Mesenteric fat pad (tissue), 1 donor: ENCODE measurements at places on chromosomes 2 and 18. TPM values are rescaled to one million over a fixed set of nuclear protein-coding genes. Genes with fewer than 3 reads are reported as not detected.

EVA1A gene
- 0.71 TPM for total RNA-seq

PRSS56 gene
- total RNA-seq: not detected

NPAS2 gene
- 32.1 TPM for total RNA-seq

UGT1A4 gene
- total RNA-seq: not detected

CCDC68 gene
- total RNA-seq: 6.0 TPM

TGFA gene
- 2.2 TPM for total RNA-seq

TLX2 gene
- total RNA-seq: not detected

PARD3B gene
- total RNA-seq: 29.4 TPM

TDRD15 gene
- total RNA-seq: 0.06 TPM

SEPTIN10 gene
- total RNA-seq: 97.2 TPM

CNDP1 gene
- not detected for total RNA-seq

FAM237A gene
- total RNA-seq: not detected

POTEI gene
- not detected for total RNA-seq

UGT1A3 gene
- total RNA-seq: not detected

QPCT gene
- total RNA-seq: 5.6 TPM

ALPP gene
- not detected for total RNA-seq

ACADL gene
- total RNA-seq: 10.9 TPM

RUFY4 gene
- total RNA-seq: 0.42 TPM

CD8B2 gene
- not detected for total RNA-seq

CFAP210 gene
- not detected for total RNA-seq

MORN2 gene
- total RNA-seq: 15.2 TPM

CYB5A gene
- total RNA-seq: 353 TPM

AGAP1 gene
- 26.5 TPM for total RNA-seq

GALNT3 gene
- total RNA-seq: 1.1 TPM

PARD6G gene
- 3.6 TPM for total RNA-seq

EHD3 gene
- 2.4 TPM for total RNA-seq

KCNIP3 gene
- 3.8 TPM for total RNA-seq

ESPNL gene
- 0.48 TPM for total RNA-seq

VWC2L gene
- not detected for total RNA-seq

TMEM247 gene
- total RNA-seq: not detected

LBX2 gene
- 2.6 TPM for total RNA-seq
